ENCODE measurements at places on chromosomes 5 and 9.

- DNase-seq = no peak
Observed at GRCh38 chr5:137446615-137447014, 52.5 kb downstream of the SPOCK1 start.

DNA sequence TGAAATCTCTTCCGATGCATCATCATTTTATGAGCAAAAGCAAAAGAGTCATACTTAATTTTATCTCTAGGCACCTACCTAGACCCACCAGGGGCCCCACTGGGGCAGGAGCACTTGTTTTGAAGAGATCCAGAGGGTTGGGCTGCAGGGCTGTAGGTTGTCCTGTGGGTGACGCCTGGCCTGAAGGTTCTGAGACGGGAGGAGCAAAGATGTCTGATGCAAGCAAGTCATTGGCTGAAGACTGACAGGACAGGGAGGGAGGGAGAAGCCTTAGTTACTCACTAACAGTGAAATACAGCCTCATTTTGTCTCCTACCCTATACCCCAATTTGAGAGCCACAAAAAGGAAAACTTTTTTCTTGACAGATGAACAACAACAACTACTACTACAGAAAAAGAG lies 17.1 kb upstream of the C9 start:
- no peak for DNase-seq

GRCh38 chr5:173383711-173384110 lies 55.5 kb upstream of the STC2 start:
- DNase-seq = no peak

DNA sequence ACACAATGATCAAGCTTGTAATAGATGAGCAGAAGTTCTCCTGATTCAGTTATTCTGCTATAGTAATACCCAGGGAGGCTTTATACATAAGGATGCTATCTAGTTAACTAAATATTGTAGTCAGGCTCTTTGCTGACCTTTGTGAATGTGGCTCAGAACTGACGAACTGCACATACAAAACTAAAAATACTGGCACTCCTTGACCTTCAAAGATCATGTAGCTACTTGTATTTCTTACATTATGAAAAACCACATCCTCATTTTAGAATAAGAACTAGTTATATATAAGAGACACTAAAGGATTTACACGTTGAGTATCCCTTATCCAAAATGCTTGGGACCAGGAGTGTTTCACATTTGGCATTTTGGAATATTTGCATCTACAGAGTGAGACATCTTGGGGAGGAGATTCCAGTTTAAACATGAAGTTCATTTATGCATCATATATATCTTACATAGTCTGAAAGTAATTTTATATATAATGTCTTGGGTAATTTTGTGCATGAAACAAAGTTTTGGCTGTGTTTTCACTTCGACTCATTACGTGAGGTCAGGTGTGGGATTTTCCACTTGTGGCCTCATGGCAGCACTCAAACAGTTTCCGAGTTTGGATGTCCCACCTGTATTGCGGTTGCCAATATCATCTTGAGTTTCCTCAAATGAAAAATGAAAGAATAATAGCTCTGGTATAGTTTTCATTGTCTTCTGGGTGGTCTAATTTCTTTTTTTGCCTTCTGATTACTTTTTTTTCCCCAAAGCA lies 58.4 kb upstream of the FBXL7 start:
- DNase-seq = no peak

DNA sequence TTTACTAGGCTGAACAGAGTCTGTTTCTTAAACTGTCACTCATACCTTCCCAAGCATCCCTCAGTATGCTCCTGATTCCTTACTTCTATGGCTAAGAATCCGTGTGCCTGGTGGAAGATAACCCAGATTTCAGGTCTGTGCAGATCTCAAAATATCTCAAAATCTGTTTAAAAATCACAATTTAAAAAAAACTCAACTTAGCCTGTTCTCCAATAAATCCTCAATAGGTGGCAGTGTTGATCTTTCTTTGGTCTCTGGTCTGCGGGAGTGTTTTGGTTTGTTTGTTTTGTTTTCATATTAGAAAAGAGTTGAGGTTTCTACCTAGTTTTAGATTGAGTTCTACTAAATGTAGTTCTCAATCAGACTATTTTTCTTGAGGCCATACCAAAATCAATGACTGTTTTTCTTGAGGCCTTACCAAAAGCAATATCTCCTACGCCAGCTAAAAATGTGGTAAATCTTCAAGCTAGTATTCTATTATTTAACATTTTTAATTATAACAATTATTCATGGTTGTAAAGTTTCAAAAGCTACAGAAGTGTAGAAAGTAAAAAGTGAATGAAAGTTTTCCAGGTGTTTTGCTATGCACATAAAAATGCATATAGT lies 57.9 kb downstream of the TGFBR1 start:
- DNase-seq = peak; percentile 60

GRCh38 chr5:38071831-38072694 lies 186.3 kb upstream of the EGFLAM start:
- no peak for DNase-seq

DNA sequence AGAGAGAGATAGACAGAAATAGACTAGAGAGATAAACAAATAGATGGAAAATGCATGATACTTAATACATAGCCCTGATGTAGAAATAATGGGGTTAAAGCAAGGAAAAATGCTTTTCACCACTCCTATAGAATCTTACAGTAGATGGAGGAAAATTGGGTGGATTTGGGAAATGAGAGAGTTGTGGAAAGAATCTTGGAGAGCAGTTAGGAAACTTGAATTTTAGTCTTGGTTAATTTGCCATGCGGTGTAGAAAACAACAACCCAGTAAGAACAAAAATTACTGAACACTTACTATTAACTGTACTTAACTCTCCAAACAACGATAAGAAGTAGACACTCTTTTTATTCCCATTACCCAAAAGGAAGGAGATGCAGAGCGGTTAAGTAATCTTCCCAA lies 329.8 kb downstream of the ZNF608 start:
- DNase-seq = no peak

DNA sequence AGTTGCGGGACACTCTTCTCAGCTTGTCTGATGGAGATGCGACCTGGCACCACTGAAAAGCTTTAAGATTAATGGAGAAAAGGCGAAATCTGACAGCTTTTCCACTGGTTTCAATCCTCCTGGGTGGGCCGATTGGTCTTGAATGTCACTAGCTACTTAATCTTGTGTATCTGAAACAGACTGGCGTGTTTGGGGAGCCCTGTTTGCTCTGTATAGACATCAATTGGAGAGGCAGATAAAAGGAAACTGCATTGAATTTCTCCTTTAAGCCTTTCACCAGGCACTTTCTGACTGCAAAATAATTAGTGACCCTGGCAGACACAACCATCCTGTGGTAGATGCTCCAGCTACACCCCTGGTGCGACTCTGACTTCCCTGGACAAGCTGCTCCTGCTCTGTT lies 224.2 kb downstream of the NDUFS4 start:
- no peak for DNase-seq

DNA sequence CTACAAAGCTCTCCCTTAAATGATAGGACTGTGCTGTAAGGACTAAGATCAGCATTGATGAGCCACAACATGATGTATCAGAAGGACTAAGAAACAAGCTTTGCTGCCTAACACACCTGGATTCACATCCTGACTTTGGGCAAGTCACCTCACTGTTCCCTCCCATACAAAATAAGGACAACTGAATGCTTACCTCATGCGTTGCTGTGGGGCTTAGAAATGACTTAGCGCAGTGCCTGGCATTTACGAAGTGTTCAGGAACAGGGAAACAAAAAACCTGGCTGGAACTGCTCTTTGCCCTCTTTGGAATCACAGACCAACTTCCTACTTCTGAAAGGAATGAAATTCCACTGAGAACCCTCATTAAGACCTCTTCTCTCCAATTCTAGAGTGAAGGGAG lies 113.7 kb downstream of the BAAT start:
- DNase-seq = no peak

GRCh38 chr9:4883326-4883873 lies 90.7 kb downstream of the RCL1 start:
- no peak for DNase-seq

DNA sequence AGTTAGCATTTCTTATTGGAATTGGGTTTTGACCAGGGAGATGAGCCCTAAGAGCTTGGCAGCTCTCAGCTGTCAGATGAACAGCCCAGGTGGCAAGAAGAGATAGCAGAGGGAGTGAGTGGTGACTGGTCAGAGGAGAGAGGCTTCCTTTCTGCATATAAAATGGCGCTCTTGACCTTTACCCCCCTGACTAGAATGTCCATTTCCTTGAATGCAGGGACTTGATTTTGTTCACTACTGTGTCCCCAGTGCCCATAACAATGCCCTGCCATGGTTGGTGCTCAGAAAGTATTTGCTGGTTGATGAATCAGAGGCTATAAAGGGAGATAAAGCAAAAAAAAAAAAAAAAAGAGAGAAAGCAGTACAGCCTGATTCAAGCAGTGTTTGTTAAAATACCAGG lies 7.2 kb downstream of the CHMP5 start:
- no peak for DNase-seq

DNA sequence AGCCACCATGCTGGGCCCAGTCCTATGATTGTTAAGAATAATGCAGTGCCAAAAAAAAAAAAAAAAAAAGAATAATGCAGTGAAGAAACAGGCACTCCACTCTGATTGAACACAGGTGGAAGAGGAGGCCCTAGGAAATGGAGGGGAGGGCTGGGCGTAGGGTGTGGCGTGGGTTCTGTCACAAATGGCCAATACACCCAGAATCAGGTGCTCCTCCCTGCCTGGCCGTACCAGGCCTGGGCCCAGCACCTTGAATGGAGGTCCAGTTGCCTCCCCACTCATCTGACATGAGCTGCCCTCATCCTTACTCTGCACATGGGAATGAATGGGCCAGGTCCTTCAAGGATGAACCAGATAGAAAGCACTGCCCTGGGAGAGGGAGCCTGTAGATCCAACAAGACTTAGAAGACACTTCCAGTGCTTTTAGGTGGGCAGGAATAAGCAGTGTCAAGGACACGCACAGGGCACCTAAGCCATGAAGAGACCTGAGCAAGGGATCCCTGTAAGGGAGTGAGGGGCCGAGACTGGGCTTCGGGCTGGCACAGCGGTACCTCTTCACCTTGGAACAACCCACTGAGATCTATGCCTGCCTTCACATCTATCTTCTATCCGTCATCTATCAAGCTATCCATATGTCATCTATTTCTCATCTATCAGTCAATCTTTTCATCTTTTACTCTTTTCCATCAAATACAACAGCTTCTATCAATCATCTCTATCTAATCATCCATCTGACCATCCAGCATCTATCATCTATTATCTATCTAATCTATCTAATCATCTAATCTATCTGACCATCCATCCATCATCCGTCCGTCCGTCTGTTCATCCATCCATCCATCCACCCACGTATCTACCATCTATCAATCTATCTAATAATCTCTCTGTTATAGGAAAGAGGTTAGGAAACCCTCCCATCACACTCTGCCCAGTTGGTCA lies 15.9 kb downstream of the NINJ1 start:
- no peak for DNase-seq

GRCh38 chr5:126186210-126186609 lies 237.0 kb upstream of the GRAMD2B start:
- no peak for DNase-seq

GRCh38 chr9:24296124-24296523 lies 249.6 kb downstream of the IZUMO3 start:
- no peak for DNase-seq

GRCh38 chr9:38305582-38305981 lies 86.9 kb upstream of the ALDH1B1 start:
- no peak for DNase-seq

GRCh38 chr9:26687421-26687820 lies 205.2 kb downstream of the CAAP1 start:
- DNase-seq = peak; percentile 74

DNA sequence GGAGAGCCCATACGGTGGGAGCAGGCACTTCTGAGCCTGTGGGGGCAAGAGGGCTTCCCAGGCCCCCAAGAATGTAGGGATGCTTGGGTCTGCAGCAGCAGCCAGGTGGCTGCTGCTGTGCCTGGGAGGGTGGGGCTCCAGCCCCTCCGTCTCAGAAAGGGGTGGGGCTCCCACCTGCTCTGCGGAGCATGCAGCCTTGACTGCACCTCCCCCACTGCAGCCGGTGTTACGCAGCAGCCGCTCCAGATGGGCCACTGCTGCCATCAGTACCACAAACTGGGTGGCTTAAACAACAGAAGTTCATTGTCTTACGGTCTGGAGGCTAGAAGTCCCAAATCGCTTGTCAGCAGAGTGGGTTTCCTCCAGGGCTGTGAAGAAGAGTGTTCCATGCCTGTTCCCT lies 365.5 kb downstream of the TMEM38B start:
- DNase-seq = no peak

GRCh38 chr9:89277454-89277853 lies 33.5 kb upstream of the CKS2 start:
- DNase-seq = no peak

DNA sequence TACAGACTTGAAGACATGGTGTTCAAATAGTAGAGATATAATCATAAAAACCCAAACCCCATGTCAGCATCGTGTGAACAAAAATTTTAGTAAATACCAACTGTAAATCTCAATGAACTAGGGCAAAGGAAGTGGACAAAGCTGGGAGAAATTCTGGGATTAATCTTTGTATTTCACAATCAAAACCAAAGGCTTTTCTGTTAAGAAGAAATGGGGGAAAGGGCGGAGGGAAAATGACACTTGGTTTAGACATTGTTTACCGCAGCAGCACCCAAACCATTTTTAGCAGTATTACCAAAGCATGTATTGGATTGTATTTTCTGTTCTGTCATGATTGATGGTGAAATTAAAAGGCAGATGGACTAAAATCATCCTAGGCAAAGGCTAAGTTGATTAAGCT lies 134.2 kb upstream of the PRSS3 start:
- DNase-seq = no peak

DNA sequence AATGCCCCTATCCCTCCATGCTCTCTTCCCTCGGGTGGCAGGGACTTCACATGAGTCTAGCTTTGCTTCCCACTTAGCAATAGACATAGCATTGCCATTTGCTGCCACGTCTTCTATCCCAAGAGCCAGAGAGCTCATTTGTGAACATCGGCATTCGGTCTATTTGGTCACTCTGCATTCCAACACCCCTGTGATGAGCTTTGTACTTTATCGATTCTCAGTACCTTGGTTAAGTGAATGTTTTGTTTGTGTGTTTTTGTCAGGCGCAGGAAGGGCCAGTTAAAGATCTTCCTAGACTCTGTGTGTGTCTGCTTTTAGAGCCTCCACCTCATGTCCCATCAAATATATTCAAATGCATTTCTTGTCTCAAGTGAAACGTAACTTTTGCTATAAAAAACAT lies 141.7 kb downstream of the TARS1 start:
- no peak for DNase-seq

GRCh38 chr9:121985792-121986494 lies 107.2 kb downstream of the TTLL11 start:
- DNase-seq = no peak

DNA sequence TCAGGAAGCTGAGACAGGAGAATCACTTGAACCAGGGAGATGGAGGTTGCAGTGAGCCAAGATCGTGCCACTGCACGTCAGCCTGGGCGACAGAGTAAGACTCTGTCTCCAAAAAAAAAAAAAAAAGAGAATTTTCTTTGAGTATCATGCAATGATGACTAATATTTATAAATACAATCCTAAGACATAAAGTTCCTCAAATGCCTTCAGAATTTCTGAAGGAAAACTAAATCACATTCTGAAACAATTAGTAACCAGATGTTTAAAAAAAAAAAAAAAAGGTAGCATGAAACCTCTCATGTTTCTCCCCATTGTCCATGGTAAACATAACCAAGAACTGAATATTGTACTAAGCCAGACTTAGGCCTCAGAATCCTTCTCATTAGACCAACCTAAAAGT lies 23.1 kb downstream of the MLLT3 start:
- no peak for DNase-seq
